ENCODE measurements at places on chromosomes 1 and 21. TPM values are rescaled to one million over a fixed set of nuclear protein-coding genes. Genes with fewer than 3 reads are reported as not detected.
A peak's percentile ranks its signal among the peaks of the same experiment; 100 is the strongest.

DNA sequence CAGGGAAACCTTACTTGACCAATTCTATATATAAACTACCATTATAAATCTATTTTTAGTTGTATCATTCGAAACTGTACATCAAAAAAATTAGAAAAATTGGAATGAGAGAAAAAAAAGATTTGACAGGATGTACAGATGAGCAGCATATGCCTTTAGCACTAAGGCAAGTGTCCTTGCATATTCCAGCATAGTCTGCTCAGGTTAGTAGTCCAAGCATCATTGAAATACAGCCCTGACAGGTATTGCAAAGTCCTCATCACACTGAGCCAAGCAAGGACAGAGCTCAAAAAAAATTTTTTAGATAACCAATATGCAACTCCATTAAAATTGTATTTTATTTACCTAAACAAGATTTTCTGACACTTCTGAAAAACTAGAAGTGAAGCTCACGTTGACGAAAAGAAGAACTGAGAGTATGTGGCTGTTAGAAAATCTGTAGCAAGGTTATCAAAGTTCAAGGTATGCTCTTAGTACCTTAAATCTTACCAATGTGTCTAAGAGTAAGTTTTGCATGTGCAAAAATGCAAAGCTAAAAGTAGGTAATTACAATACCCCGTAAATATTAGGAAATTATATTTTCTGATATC lies 465.6 kb upstream of the ADGRL4 start:
- DNase-seq, result no peak

DNA sequence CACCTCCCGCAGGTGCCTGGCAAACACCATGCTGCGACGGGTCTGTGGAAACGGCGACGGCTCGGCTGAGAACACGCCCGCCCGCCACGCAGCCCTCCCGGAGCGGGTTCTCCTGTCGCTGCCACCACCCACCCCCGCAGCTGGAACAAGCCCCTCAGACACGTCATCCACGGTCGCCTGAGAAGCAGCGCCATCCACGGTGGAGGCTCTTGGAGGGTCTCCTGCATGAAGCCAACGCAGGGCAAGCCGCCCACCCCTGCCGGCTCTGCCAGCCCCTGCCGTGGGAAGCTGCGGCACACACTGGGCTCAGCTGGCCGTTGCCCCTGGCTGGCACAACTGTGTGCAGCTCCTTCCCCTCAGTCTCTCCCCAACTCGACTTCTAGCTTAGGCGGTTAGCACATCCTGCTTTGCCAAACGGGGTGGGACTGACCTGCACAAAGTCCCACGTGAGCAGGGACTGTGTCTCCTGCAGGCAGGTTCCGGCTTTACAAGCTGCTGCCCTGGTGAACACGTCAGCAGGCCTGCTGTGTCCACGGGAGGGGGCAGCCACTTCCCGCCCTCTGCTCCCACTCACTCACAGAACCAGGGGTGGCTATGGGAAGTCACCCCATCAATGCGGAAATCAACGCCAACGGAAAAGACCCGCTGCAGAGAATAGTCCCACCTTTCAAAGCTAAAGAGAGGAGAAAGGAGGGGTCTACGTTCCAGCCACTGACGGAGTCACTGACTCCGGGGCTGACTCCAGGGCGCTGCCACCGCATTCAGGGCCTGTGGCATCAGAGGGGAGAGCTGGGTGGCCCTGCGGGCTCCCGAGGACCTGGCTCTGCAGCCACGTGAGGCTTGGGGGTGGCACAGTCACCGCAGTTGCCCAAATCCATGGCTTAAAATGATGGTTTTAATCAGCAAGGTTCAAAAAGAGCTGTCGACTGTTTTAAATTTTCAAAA lies 10.3 kb downstream of the POFUT2 start:
- no peak for DNase-seq

DNA sequence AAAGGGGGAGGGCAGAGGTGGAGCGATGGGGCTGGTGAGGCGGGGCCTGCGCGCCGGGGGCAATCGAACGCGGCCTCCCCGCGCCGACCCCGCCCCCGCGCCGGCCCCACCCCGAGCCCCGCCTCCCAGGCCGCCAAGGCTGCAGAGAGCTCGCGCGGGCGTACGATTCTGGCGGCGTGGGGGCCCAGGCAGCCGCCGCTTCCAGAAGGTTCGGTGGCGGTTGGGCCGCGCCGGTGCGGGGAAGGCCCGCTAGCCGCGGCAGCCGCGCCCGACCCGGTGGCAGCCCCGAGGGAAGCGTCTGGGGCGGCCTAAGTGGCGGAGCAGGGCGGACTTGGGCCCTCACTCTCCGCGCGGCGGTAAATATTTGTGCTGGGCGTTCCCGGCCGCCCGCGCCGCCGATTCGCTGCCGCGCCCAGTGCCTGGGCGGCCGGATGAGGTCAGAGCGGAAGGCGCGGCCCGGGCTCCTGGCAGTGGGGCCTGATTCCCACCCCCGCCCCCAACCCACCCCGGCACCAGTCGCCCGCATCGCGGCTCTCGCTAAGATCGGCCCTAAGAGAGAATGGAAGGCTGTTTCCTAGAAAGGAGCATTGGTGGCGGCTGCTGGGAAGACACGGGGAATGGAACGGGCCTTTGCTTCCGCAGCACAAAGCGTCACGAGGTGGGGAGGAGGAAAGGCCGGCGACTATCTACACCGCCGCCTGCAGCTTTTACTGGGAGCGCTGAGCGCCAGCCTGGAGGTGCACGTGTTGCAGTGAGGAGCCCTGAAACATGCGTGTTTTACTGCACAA lies at the start of gene ACOT7:
Gene ACOT7, minus strand, starts transcription at position 368 of the 788 bp plus-strand sequence. CDS start 368 bp downstream, outside the sequence.
- peak; percentile 44 for DNase-seq

GRCh38 chr1:14517841-14518180 lies 80.7 kb upstream of the KAZN start:
- DNase-seq, result no peak

DNA sequence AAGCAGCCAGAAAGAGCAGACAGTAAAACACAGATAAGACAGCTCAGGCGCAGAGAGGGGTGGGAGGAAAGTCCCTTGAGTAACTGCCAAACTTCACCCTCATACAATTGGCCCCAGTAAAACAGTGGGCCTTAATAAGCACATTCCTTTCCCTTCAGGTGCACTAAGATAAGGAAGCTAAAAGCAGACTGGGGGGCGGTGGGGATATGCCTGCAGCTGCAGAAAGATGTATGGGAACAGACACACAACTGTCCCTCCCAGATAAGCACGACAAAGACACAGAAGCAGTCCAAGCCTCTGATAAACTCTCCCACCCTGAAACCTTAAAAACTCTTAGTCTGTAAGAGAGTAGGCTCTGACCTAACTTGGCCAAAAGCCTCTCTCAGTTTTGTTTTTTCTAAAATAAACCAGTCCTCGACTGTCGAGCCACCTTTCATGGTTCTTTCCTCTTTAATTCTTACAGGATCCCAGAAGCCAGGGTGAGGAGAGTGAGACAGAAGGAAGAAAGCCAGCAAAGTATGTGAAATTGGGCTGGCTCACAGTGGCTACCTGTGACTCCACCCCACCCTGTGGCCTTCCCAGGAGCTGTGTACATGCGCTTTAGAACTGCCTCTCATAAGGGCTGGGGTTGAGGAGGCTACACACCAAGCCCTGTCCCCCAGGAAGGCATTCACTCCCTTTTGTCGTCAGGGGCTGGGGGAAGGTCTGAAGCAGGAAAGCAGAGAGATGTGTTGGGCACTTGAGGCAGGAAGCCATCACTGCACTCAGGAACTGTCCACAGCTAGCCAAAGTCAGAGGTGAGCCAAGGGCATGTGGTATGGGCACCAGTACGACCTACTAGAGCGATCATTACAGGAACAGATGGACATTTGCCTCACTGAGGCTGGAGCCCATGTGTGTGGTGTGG lies 4.6 kb downstream of the PGLYRP4 start:
- no peak for DNase-seq

GLRX2 gene
- polyA plus RNA-seq, result 22.2 TPM

VANGL2 gene
- polyA plus RNA-seq, result 0.33 TPM

DNA sequence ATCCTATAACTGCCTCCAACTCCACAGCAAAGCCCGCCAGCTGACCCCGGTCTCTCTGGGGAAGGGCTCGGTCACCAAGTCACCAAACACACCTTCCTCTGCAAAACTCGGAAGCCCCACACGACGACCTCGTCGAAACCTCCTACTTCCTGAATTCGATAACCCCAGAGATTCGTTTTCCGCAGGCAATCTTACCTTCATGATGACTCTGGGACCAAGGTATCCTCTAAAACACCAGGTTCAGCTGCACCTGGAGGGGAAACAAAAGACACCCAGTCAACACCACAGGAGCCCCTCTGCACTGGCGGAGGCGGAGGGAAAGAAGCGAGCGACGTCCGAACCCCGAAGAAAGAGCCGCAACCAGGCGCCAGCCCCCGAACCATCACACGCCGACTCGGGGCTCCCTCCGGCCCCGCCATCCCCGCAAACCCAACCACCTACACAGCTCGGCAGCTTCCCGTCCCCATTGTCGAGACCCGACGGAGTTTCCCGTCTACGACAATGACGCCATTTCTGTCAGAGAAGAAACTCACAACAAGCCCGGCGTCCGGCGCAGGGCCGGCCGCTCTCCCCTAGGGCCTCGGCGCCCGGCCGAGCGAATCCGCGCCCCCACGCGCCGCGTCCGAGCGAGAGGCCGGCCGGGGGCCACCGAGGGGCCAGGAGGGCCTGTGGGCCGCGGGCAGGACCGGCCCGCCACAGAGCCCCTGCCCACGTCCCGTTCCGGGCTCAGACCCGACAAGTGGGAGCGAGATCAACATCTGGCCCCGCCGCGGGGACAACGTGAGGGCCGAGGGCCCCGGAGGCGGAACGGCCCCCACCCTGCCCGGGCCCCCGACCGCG lies 1.0 kb downstream of the ARID4B start:
- no peak for DNase-seq

CELA3B gene
- not detected for polyA plus RNA-seq

DNA sequence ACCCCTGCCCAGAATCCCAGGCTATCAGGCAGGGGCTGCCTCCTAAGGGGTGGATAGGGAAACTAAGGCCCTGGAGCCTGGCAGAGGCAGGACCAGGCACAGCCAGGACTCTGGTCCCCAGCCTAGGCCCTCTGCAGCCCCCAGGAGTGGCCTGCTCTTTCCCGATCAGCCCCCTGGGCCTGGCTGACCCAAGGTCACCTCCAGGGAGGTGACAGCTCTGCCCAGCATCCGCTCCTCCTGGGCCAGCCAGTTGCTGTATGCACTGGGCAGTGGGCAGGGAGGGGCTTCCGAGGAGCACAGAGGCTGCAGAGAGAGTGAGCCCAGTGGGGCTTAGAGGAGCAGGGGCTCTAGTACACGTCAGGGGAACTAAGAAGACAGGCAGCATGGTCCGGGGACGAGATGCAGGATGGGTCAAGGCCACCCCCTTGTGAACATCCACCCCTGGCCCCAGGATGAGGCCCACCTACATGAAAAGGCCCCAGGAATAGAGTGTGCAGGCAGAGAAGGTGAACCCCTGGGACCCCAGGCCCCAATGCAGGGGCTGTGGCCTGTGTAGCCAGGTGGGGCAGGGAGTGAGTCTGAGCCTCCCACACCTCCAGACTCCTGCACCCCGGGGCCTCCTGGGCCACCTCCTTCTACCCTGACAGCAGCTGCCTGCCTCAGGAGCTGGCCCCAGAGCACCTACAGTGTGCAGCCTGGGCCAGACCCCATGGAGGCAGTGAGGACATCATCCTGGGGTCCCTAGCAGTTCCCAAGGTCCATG lies 32.8 kb downstream of the WNT9A start:
- no peak for DNase-seq

DNA sequence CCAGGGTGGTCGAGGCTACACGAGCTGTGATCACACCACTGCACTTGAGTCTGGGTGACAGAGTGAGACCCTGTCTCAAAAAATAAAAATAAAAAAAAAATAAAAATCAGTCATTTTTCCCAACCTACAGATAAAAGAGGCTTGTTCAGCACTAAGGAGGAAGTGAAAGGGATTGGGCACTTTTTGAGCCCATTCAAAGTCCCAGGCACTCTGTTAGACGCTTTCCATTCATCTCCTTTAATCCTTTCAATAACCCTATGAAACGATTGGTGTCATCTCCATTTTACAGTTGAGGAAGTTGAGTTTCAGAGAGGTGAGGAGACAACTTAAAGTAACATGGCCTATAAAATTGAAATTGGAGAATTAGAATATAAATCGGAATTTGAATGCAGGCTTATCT lies 10.4 kb upstream of the AGO4 start:
- DNase-seq, result no peak

DNA sequence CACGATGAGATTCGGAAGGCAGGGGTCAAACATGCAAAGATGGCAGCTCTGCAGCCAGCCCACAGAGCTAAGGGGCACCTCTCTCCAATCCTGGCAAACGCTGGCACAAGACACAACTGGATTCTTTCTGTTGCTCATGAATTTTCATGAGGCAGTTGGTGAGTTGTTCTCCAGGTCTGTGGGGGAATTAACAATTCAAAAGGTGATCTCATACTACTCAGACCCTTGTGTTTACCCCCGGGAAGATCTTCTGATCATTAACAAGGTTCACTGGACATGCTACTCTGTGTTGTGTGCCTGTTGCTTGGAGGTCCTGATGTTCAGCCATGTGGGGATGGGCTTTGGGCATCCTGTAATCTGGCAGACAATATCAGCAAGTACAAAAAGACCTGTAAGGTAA lies 128.9 kb downstream of the HHAT start:
- DNase-seq, result no peak

TNFRSF18 gene
- polyA plus RNA-seq, result not detected

DNA sequence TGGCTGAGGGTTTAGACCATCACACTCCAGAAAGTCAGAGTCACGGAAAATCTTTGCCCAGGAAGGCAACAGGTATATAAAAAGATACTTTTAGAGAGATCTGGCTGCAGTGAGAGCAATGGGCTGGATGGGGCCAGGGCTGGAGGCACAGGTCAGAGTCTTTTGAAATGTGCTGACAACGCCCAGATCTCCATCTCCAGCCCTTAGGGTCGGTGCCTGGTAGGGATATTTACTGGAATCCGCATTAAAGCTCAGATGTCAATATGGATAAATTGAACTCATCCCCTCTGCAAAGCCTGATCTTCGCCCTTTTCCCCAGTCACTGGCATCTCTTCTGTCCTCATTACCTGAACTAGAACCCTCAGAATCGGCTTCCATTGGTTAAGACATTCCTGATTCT lies 82.2 kb downstream of the BCAR3 start:
- DNase-seq, result no peak

DNA sequence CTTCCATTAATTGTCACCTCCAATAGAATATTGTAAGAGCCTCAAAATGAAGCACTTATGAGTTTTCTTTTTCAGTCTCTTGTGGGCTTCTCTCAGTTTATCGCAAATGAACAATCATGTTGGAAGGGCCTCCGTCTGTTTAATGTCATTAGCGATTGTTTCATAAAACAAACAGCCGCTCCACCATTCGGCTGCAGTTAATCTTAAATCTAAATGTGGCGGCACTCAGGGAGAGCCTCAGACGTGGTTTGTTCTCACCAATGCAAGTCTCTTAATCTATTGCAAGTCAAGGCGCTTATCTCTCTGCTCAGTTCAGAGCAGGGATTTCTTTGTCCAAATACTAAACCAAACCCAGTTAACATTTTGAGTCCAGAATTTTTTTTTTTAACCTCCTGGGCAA lies 34.9 kb upstream of the ESRRG start:
- DNase-seq, result no peak

MINDY1 gene
- polyA plus RNA-seq, result 13.0 TPM

GRCh38 chr1:184417916-184418315 lies 31.1 kb downstream of the C1orf21 start:
- no peak for DNase-seq
